ENCODE measurements at places on chromosomes 7 and 10. TPM values are rescaled to one million over a fixed set of nuclear protein-coding genes. Genes with fewer than 3 reads are reported as not detected.

Gene PON3
- not detected for total RNA-seq

Gene UBE2D1
- total RNA-seq, result 15.7 TPM

Gene MYL7
- not detected for total RNA-seq

Gene TRPV5
- total RNA-seq, result not detected

Gene MACC1
- total RNA-seq, result 0.23 TPM

Gene MAGI2
- 0.16 TPM for total RNA-seq

Gene BMPER
- not detected for total RNA-seq
